ENCODE measurements at places on chromosomes 1 and 21.

DNA sequence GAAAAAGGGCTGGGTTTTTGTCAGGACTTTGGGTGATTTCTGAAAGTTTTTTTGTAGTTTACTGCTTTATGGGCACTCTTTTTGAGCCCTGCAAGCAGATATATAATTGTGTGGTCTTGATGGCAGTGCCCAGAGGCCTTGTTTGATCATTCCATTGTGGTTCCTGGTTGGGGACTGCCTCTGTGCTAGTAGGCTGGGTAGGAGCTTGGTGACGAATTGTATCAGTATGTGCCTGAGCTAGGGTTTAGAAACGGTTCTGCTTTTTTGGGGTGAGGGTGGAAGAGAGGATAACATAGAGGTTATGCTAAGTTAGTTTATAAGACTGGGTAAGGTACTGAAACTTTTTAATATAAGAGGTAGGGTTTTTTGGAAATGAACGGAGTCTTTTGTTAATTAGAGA, 139.7 kb upstream of the ETV3 start:
- no peak for DNase-seq

DNA sequence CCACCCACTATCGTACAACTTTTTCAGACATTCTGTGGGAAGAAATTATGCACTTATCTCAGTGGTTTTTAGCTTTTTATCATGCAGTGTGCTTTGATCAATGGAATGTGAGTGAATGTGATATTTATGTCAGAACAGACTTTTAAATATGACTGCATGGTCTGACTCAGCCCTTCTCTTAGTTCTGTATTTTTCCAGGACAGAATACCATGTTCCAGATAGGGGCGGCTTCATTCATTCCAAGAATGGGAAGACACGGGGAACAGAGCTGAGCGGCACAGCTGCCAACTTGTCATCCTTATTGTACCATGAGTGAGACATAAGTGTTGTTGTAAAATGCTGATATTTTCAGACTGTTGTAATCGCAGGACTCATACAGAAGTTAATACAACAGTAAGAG, 214.6 kb upstream of the NCAM2 start:
- DNase-seq, result no peak

DNA sequence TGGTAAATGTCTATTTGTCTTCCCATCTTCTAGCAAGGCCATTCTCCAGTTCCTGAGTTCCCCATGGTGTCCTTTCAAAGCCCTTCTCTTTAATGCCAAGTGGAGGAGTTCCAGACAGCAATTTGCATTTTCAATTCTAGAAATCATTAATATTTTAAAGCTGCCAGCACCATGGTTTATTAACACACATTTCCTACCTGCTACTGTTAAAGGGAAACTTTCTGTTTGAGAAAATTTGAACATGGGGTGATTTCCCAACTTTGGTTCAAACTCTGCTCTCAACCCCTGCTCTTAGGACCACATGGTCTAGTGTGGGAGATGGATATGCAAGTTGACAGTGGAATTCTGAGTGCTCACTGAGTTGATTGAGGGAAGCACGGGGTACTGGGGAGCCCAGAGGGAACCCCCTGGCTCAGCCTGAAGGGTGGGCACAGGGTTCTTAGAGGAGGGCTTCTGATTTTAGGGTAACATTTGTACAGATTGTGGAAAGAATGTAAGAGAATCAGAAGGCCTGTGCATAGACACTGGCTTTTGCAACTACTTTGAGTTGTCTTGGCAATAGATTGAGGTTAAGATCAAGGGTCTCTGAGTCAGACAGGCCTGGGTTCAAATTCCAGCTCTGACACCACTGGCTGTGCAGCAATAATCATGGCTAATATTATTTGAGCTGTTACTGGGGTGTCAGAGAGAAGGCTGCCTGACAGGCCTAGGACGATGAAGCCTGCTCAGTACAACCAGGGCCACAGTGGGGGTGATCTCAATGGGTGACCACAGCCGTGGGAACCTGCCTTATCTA, 97.8 kb downstream of the BEND5 start:
- no peak for DNase-seq

DNA sequence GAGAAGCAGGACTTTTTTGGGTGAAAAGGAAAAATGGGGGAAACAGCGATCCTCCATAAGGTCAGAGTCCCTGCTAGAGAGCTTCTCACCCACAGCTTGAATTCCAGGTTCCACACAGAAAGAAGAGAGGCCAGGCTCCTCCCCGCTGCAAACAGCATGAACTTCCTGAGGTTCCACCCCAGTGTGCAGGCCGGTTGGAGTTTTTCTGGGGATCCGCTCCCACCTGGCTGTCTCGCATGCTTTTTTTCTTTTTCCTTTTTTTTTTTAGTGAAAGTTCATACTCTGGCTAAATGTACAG, 595.1 kb upstream of the ZP4 start:
- no peak for DNase-seq

- no peak for DNase-seq
Observed at GRCh38 chr1:74737333-74737732, 4.4 kb downstream of the TYW3 start.

- DNase-seq, result no peak
Observed at GRCh38 chr1:93597709-93598108, 83.9 kb downstream of the BCAR3 start.

DNA sequence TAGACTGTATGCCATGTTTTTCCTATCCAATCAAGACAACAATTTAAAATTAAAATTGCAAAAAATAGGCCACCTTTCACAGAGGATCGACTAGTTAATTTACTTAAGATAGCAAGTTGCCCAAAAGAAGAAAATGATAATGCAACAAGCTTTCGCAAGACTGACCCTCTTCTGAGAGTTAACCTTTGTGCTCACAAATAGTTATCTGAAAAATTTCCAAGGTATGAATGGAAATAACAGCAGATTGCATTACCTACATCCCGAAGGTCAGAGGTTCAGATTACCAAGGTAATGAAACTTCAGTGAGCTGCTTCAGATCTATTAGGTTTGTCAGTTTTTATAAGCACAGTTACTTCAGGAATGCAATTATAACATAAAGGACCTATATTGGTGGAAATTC, 298.0 kb downstream of the KCTD3 start:
- no peak for DNase-seq

- no peak for DNase-seq
Observed at GRCh38 chr21:16345757-16346156, 616.0 kb downstream of the USP25 start.

DNA sequence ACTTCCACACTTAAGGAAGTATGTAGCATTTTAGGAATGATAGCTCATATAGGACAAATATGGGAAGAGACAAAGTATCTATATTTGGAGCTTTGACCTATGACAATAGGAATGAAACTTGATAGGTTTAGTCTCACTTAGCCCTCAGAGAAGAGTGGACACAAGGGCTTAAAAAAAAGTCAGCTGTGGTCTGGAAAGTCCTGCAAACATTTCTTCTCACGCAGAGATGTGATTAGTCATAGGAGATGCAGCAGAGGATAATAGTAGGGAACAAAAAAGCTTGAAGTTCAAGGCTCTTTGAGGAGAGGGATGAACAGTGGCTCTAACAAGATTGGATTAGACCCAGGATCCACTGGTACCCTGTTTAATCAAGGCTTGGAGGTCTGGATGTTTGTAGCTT, 14.8 kb upstream of the RNF220 start:
- DNase-seq, result no peak

DNA sequence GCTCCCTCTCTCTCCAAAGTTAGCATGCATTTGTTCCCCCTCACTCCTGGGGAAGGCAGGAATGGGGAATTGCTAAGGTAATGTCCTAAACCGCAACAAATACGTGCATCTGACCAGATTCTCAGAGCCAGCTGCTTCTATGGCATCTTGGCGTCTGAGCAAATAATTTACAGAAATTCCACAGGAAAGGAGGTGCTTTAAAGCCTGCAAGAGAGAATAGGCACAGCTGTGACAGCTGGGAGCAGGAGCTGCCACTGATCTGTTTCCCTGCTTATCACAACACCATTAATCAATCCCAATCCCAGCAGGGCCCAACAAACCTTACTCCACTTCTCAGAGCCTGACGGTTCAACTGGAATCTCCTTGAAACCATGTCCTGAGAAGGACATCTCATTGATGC, 83.5 kb upstream of the ZNF281 start:
- DNase-seq, result no peak

GRCh38 chr1:18903291-18903756, 969 bp upstream of the ALDH4A1 start:
- no peak for DNase-seq

DNA sequence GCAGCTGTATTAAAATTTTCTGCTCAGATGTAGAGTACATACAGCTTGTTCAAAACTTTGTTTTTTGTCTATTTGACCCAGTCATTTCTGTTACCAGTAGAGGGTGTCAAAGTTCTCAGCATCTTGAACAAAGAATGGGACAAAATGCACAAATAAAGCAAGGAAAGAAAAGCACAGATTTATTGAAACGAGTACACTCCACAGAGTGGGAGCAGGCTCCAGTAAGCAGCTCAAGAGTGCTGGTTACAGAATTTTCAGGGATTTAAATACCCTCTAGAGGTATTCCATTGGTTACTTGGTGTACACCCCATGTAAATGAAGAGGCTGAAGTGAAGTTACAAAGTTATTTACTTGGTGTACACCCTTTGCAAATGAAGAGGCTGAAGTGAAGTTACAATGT, 8.9 kb upstream of the PRMT6 start:
- DNase-seq, result no peak

- no peak for DNase-seq
Observed at GRCh38 chr1:33364565-33364918, 43.6 kb upstream of the A3GALT2 start.

- DNase-seq, result no peak
Observed at GRCh38 chr1:64368344-64368743, 101.6 kb upstream of the CACHD1 start.

DNA sequence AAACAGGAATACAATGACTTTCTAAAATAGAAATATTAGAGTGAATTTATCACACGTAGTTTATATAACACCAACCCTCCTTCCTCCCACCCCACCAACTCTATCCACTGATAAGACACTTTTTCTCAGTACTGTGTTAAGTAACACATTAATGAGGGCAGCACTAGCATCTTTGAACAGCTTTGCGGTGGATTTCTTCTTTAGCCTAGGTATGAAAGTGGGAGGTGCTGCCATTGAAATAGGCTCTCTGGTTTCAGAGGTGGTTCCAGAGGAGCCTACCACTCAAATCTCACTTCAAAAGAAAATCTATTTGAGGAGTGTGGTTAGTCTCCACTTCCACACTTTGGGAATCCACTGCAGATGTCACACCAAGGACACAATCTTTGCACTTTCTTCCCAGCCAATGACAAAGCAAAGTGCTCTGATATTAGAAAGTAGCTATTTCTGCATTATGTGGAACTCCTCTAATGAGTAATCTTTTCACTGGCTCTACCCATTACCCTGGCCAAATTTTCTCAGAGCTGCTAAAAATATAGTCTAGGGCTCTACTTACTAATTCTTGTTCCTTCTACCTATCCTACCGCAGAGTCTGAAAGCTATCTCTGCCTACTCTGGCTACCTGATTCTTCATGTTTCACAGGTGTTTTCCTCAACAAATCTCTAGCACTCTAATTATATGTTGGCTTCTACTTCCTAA, 1667.8 kb downstream of the MRPL39 start:
- DNase-seq, result no peak
